Transverse colon (tissue), 4 donors: ENCODE measurements at places on chromosomes 11 and 22.

DNA sequence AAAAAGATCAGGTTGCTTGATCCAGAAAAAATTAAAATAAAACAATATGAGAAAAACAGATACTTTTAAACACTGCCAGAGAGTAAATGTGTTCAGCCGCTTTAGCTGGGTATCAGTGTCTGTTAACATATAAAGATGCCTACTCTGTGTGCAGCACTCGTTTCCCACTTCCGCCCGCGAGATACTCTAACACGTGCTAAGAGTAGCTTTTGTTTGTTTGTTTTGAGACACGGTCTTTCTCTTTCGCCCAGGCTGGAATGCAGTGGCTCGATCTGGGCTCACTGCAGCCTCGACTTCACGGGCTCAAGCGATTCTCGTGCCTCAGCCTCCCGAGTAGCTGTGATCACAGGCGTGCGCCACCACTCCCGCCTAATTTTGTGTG lies 531 bp upstream of the MEN1 start:
- H3K4me1 ChIP-seq, result peaks cover 14% of the 10 kb centered on the region
- DNase-seq, result peak; percentile 31
- H3K36me3 ChIP-seq, result no peaks in the 10 kb centered on the region
- peak overlapping the region; percentile 92 for H3K27ac ChIP-seq
- no peaks in the 10 kb centered on the region for H3K27me3 ChIP-seq

GRCh38 chr11:120610111-120610510 lies 98.6 kb downstream of the GRIK4 start:
- no peak for DNase-seq
- no peak overlapping the region for H3K27ac ChIP-seq
- H3K36me3 ChIP-seq, result no peaks in the 10 kb centered on the region
- peaks cover 9% of the 10 kb centered on the region for H3K4me1 ChIP-seq
- no peaks in the 10 kb centered on the region for H3K27me3 ChIP-seq

GRCh38 chr22:49404020-49404419 lies 423.7 kb downstream of the BRD1 start:
- H3K4me3 ChIP-seq, result no peak overlapping the region
- no peak overlapping the region for H3K27ac ChIP-seq
- no peak for DNase-seq
- peaks cover 3% of the 10 kb centered on the region for H3K27me3 ChIP-seq

DNA sequence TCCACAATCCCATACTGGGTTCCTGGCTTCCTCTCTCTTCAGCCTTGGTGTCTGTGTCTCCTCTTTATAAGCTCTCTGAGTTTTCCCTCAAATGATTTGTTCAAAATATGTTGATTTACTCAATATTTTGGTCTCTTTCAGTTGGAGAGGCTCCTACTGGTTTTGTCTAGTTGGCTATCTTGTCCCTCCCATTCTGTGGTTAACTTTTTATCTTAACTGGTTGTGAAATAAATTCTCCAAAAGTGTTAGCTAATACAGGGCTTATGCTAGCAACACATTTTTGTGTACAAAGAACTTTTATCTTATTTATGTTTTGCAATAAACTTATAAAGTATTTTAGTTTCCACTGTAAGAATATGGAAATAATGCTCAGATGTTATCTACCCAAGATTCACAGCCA lies 200.9 kb downstream of the AASDHPPT start:
- H3K4me3 ChIP-seq, result no peak overlapping the region
- H3K4me1 ChIP-seq, result no peaks in the 10 kb centered on the region
- no peaks in the 10 kb centered on the region for H3K36me3 ChIP-seq
- no peaks in the 10 kb centered on the region for H3K27me3 ChIP-seq
